Uterus (tissue), 4 donors: ENCODE measurements at places on chromosomes 12 and 14. TPM values are rescaled to one million over a fixed set of nuclear protein-coding genes. Genes with fewer than 3 reads are reported as not detected.

GRCh38 chr14:54329082-54329695 is 67.6 kb upstream of the CDKN3 start:
- H3K4me3 ChIP-seq = no peak overlapping the region
- no peaks in the 10 kb centered on the region for H3K36me3 ChIP-seq
- no peaks in the 10 kb centered on the region for H3K4me1 ChIP-seq

- H3K4me1 ChIP-seq = peaks cover 20% of the 10 kb centered on the region
- DNase-seq = peak; percentile 13
- no peaks in the 10 kb centered on the region for H3K27me3 ChIP-seq
- no peaks in the 10 kb centered on the region for H3K36me3 ChIP-seq
Measured at GRCh38 chr14:99519931-99520421, 38.8 kb downstream of the CCNK start.

DNA sequence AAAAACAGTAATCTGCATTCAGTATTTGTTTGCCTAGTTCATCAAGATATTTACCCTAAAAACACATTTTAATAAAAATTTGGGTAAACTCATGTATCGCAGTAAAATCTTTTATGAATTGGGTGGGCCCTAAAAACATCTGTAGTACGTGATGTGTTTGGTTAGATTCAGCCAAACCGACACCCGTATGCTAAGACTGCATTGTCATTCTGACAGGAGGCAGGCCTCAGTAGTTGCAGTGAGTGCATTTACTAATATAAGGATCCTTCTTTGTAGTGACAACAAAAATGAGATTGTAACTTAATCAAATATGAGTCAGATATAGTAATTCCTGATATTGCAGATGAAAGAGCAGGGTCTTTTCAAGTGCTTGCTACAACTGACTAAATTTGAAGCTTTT is 191.8 kb downstream of the SLC16A7 start:
- DNase-seq = no peak
- no peak overlapping the region for H3K4me3 ChIP-seq
- H3K36me3 ChIP-seq = no peaks in the 10 kb centered on the region
- no peaks in the 10 kb centered on the region for H3K27me3 ChIP-seq

DNA sequence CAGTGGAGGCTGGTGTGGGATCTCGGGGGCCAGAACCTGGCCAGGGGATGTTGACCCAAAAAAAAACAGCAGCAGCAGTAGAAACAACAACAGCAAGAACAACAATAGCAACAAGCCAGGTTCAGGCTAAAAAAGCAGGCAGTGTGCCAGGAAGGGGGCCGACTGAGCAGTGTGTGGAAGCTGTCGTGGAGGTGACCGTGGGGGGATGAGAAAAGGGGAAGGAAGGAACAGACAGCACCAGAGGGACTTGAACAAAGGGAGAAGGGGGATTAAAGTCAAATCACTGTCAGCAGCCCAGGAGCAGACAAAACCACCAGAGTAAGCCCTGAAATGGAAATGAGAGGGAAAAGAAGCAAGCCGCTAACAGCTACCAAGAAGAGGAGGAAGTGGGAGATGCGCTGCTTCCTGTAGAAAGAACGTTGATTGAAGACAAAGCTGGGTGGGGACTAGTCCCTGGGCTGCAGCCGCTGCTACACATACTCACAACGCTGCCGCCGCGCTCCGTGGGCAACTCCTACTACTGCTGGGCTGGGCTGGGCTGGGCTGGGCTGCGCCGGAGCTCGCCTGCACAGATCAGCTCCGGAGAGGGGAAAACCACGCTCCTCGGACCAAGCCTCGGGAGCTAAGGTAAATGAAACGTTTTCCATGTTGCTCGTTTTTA is at the start of gene GNG2:
Gene GNG2 (plus strand): TSS at position 449 of the 661 bp plus-strand sequence. CDS start 90,067 bp downstream, outside the sequence.
- DNase-seq = peak; percentile 68
- no peaks in the 10 kb centered on the region for H3K4me1 ChIP-seq
- H3K27ac ChIP-seq = peak within 1 kb of the TSS; percentile 56
- no peaks in the 10 kb centered on the region for H3K27me3 ChIP-seq
- no peaks in the 10 kb centered on the region for H3K36me3 ChIP-seq

DNA sequence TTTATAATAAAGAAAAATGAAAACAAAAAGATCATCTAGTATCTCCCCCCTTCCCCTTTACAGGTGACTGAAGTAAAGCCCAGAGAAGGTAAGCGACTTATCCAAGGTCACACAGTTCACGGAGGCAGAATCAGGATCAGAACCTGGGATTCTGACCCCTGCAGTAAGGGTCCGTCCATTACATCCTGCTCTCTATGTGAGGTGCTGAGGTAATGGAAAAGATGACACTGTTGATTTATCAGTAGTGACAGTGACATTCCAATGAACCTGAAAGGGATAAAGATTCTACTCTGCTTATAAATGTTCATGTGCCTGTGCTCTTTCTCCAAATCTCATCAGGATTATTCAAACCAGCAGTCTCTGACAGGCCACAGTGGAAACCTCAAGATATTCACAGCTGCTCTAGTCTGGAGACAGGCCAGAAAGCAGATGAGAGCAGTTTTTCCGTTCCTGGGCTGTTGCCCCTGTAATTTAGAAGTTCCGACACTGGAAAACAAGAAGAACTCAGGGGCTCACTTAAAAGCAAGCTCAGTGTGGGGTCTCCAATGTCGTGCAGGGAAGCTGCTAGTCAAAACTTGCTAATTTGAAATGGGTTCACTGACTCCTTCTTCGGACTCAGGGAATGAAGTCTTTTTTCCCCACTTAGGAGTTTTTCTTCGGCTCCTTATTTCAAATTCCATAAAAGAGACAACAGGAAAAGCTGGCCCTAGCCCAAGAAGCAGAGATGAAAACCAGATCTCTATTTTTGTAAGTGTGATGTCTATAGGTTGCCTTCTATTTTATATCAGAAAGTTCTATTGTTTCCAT is 131.8 kb upstream of the EEA1 start:
- H3K36me3 ChIP-seq = no peaks in the 10 kb centered on the region
- H3K27me3 ChIP-seq = no peaks in the 10 kb centered on the region
- H3K4me1 ChIP-seq = no peaks in the 10 kb centered on the region
- H3K27ac ChIP-seq = peak overlapping the region; percentile 43

- DNase-seq = no peak
- H3K27ac ChIP-seq = no peak overlapping the region
Measured at GRCh38 chr12:84862186-84862585, 50.4 kb downstream of the SLC6A15 start.

- no peaks in the 10 kb centered on the region for H3K4me1 ChIP-seq
- no peaks in the 10 kb centered on the region for H3K27me3 ChIP-seq
- no peak for DNase-seq
Measured at GRCh38 chr14:103741876-103742275, 26.3 kb downstream of the ZFYVE21 start.

Gene RTL1
- not detected for total RNA-seq

Gene AKAP5
- total RNA-seq = 0.59 TPM

Gene FGD4
- total RNA-seq = 25.8 TPM

Gene KRT74
- not detected for total RNA-seq

Gene NUAK1
- 20.0 TPM for total RNA-seq

Gene THAP2
- total RNA-seq = 4.6 TPM

Gene CDH24
- 14.9 TPM for total RNA-seq

Gene LHX5
- not detected for total RNA-seq

Gene GPR137C
- total RNA-seq = not detected

Gene LRRC10
- not detected for total RNA-seq

Gene NANOG
- total RNA-seq = 1.6 TPM
